Stimulated activated CD4-positive, alpha-beta T cell treated with anti-CD3 and anti-CD28 coated beads, Interleukin-2, amount 100 ng/mL, for 48 hours (primary cell): ENCODE measurements at places on chromosomes 16 and 17.

DNA sequence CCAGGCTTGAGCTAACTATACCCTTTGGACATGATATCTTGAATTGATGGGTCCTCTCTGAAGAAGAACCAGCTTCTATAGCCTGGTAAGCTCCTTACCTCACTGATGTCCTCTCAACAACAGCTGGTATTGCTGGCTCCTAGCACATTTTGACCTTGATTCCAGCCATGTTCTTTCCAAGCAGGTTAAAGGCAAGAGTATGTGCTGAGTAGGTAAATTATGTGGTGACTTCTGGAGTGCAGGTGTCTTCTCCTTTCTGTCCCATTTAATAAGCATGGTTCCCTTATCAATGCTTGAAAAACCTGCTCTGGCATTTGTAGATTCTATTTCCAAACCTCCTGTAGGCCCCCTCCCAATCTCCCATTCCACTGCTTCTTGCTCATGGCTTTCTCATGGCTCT, 300.1 kb downstream of the UTP18 start:
- no peak for DNase-seq

DNA sequence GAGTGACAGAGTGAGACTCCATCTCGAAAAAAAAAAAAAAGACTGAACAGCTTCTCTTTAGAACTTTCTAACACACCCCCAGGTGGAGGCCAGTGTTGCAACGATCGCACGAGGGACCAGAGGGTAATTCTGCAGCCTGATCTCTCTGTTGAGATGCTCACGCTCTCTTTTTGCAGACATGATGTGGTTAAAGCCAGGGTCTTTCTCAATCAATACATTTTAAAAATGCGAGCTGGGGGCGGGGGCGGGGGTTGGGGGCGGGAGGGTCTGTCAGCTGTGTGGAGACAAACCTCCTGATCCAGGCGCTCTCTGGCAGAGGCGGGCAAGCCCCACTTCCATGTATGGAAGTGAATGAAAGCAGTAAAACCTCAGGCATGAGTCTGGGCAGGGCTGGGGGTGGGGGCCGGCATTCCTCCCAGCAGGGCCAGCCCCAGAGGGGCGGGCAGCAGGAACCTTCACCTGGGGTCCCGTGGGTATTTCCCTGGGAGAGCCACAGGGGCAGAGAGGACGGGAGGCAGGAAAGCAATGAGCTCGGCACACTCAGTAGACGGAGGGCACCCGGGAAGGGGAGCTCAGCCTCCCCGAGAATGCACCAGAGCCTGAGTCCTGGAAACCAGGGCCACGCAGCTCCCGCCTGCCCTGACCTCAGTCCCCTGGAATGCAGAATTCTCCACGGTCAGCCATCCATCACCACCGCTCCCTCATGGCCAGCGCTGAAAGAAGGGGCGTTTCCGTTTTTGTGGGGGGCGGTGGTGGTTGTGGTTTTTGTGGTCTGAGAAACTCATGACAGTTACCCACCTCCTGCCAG, 28.0 kb downstream of the NXN start:
- DNase-seq, result no peak

GRCh38 chr17:2023692-2024571, 1.2 kb downstream of the RTN4RL1 start:
- DNase-seq, result no peak

GRCh38 chr16:2230376-2230775, 5.9 kb upstream of the DNASE1L2 start:
- no peak for DNase-seq

- DNase-seq, result peak; percentile 15
Observed at GRCh38 chr16:138049-138417, 440 bp downstream of the NPRL3 start.

- no peak for DNase-seq
Observed at GRCh38 chr17:63838631-63839171, 3.8 kb downstream of the SMARCD2 start.
